ENCODE measurements at places on chromosomes 11 and 22.

GRCh38 chr11:12086271-12087074, 23.9 kb upstream of the MICAL2 start:
- no peak for DNase-seq

DNA sequence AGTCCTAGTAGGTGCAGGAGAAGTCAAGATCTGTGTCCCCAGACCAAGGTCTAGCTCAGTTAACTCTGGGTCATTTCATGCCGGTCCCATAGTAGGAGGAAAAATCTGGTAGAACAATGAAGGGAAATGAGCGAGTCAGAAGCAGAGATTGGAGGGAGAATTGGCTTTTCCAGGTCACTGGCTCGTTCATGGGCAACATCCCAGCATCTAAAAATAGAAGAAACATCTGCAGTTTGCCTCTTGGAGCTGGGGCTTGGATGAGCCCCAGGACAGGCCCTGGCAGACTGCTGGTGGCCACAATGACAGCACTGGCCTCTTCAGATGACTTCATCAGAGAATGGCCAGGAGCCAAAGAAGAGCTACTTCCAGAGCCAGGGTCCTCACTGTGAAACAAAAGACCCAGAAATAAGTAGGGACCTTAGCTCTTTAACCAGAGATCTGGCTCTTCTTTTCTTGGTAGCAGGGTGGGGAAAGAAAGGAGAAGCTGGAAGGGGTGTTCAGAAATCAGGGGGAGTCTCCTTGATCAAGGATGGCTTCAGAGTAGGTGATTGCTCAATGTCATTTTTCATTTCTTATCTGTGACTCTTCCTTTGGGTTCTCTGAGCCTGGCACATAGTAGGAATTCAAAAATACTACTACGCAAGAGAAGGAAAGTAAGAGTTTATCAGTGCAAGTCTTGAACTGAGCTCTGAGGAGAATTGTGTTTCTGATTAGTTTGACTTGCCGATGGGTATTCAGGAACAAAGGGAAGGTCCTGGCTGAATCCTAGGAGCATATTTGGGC, 102.6 kb downstream of the TMPRSS5 start:
- no peak for DNase-seq

DNA sequence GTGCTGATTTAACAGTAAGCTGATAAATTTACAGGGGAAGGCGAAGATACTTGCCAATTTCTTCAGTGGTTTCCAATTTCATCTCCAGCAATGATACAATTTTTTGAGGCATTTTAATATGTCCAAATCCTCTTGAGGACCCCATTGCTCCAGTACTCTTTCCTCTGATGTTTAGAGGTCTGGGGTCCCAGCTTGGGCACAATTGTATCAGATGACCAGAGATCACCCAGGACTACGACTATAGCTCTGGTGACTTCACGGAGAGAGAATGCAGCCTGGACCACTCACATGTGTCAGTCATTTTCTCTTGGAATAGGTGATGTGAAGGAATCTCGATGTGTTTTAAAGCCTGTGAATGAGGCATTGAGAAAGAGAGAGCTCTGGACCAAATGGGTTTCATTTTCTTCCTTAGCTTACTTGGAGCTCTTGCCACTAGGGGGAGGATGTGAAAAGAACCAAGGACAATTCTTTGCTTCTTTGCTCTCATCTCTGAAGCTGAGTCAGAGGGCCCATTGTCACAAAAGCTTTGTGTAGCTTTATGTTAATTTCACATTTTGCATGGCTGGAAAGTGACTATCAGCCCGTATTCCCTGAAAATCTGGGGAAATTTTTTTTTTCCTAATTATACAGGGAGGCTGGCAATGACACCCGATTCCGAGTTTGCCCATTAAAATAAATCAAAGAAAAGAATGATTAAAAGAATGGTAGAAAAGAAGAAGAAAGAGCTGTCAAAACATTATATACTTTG, 6.7 kb upstream of the CCDC90B start:
- peak; percentile 43 for DNase-seq

DNA sequence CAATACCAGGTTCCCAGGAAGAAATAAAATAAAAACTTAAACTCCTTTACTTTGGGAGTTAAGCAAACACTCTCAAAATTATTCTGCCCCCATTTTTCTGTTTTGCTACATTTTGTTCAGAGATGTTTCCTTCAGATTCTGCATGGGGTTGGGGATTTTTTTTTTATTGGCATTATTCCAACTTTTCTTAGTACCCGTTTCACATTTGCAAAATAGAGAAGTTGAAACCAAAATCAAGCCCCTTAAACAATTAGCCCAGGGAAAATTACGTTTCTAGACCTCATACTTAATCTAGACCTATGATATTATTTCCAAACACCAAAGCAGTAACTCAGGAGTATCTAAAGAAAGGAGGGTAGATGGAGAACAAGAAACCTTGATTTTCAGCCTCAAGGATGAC, 20.6 kb upstream of the MS4A7 start:
- DNase-seq: no peak

DNA sequence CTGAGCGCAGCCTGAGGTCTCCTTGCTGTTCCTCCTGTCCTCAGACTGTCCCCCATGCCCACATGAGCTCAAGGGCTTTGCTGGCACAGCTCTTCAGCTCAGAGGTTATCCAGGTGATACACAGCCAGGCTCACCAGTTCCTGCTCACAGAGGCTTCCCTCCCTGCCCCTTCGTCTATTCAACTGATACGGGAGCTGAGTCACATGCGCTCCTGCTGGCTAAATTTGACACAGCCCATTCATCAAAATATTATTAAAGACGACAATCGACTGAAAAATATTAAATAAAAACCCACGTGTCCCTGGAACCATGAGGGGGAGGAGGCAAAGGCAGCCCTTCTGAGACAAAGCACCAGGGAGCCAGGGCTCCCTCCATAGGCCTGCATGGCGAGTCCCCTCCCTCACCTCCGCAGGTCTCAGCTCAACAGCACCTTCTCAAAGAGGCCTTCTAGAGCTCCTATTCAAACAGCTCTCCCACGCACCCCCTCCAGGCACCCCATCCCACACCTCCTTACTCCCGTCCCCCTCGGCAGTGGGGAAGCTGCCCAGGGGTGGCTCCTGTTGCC, 40.5 kb downstream of the DUSP8 start:
- DNase-seq: no peak

- DNase-seq: no peak
Measured at GRCh38 chr11:126345759-126346585, 9.5 kb upstream of the ST3GAL4 start.

DNA sequence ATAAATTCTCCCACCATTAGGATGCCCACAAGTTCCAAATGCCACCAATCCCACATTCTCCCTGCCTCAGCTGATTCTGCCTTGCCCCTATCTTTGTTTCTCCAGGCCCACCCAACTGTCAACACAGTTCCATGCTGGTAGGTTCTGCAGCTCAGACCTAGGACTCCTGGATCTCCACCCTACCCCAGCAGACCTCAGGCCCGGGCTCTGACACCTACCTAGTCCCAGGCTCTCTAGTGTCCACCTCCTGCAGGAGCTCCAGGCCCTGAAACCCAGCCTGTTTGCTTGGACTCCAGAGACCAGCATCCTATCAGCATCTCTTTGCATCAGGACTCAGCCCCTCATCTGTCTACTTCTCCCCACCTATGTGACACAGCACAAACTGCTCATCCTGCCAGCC, 86.5 kb downstream of the PDE2A start:
- no peak for DNase-seq

- DNase-seq: no peak
Measured at GRCh38 chr11:67364783-67365722, 8.3 kb downstream of the CLCF1 start.

GRCh38 chr11:63503492-63503891, 2.4 kb upstream of the LGALS12 start:
- no peak for DNase-seq

- no peak for DNase-seq
Measured at GRCh38 chr11:96328395-96329010, 14.5 kb downstream of the MAML2 start.

GRCh38 chr11:35261197-35261596, 122.2 kb downstream of the CD44 start:
- no peak for DNase-seq

GRCh38 chr22:26162926-26163325, 6.3 kb upstream of the SEZ6L start:
- DNase-seq: no peak

GRCh38 chr11:123480290-123480815, 50.3 kb downstream of the GRAMD1B start:
- DNase-seq: no peak

DNA sequence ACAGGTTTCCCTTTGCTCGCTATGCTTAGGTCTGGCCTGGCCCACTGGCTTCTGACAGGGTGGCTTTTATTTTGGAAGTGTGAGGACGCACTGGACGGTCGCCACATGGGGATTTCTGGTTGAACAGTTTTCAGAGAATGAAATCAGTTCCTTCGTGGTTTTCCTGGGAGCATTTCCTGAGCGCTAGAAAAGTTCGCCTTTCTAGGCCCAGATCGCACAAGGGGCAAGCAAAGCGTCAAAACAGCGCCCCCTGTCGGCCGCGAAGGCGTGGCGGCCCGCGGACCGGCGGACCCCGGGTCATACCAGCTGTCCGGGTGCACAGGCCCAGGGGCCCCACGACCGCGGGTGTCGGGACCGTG, 12.7 kb upstream of the CYP2R1 start:
- DNase-seq: peak; percentile 85

GRCh38 chr11:104602643-104603042, 295.6 kb downstream of the CASP12 start:
- DNase-seq: no peak

DNA sequence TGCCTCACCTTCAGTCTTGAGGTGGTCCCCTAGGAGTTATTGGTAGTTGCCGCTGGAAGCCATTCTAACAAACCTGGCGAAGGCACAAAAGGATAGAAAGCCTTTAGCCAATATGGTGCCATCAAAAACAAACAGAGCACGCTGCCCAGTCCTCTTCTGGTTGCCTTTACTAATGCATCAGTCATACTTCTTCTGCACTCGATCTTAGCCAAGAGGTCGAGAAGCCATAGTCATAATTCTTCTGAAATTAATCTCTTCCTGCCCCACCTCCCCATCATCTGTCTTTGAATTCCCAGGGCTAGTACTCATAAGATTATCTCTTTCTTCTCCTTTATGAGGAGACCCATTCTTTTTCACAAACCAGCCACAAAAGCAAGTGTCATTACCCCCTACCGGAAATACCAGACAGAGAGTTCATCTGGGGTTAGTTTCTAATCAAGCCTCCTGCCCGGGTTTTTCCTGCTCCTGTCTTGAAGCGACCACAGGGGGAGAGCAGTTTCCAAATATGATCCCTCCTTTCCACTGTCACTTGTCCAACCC, 21.4 kb upstream of the EHF start:
- no peak for DNase-seq

- no peak for DNase-seq
Measured at GRCh38 chr11:16117989-16118756, 238.2 kb downstream of the SOX6 start.

DNA sequence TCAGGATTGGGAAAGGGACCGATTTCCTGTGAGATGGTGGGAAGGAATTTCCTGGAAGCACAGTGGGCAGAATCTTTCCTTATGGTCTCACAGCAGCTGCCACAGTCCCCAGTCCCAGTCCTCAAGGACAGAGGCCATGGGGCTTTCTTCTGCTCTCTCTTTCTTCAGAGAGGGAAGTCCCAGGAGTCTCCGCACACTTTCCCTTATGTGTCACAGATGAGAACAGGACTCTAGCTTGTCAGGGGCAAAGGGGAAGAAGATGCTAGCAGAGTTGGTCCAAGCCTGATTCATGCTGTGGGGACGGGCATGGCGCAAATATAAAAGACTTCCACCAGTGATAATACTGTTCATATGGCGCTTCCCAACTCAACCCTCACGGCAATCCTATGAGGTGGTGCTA, 7.5 kb upstream of the PPFIA1 start:
- DNase-seq: no peak

GRCh38 chr11:95242845-95243605, 12.0 kb upstream of the SESN3 start:
- no peak for DNase-seq

- no peak for DNase-seq
Measured at GRCh38 chr11:914204-914603, 3.6 kb upstream of the CHID1 start.

GRCh38 chr11:3836903-3837302, 3.9 kb downstream of the RHOG start:
- no peak for DNase-seq

DNA sequence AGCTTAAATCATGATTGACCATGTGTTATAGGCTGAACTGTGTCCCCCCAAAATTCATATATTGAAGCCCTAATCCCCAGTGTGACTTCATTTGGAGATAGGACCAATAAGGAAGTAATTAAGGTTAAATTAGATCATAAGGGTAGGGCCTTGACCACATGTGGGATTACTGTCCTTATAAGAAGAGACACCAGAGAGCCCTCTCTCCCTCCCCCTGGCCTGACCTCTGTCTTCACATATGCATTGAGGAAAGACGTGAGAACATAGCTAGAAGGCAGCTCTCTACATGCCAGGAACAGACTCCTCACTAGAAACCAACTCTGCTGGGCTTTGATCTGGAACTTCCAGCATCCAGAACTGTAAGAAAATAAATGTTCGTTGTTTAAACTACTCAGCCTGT, 13.6 kb upstream of the NUP50 start:
- no peak for DNase-seq

DNA sequence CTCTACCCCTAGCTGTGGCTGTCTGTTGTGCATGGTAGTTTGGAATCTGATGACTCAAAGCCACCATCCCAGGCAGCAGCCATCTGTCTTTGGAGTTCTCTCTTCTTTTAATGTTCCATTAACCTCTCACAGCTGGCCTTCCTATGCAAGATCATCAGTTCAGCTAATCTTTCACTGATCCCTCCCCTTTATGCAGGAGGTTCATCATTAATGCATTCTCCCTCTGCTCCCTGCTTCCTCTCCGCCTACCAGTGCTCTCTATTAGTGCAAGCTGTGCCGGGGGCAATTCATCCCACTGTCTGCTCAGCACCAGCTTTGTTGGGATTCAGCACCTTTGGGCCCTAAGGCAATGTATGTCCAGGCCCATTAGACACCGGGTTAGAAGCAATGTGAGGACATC, 413.0 kb upstream of the LRRC4C start:
- no peak for DNase-seq

GRCh38 chr11:27699926-27700350, 317 bp downstream of the BDNF start:
- no peak for DNase-seq

GRCh38 chr11:115761348-115761747, 257.1 kb upstream of the CADM1 start:
- DNase-seq: no peak

- no peak for DNase-seq
Measured at GRCh38 chr11:12792590-12792989, 118.4 kb downstream of the TEAD1 start.

DNA sequence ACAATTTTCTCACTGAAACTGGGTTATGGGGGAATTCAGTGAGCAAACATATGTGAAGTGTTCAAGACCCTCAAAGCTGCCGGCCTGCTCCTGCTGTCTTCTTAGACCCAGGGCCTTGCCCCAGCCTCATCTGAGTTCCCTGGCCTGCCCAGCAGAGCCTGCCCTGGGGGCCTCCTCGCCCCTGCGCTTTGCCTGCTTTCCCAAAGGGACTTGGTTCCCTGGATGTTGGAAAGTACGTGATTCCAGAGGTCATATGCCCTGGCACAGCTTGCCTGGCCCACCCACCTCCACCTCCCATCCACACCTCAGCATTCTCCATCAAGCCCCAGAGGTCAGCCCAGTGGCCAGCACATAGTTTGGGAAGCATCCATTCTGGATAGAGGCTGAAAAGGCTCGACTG, 13.7 kb upstream of the POU2F3 start:
- DNase-seq: no peak

GRCh38 chr11:64627371-64627770, 36.4 kb downstream of the SLC22A12 start:
- DNase-seq: no peak
